Bone marrow (tissue), 2 donors: ENCODE measurements at places on chromosomes 6 and 20.

DNA sequence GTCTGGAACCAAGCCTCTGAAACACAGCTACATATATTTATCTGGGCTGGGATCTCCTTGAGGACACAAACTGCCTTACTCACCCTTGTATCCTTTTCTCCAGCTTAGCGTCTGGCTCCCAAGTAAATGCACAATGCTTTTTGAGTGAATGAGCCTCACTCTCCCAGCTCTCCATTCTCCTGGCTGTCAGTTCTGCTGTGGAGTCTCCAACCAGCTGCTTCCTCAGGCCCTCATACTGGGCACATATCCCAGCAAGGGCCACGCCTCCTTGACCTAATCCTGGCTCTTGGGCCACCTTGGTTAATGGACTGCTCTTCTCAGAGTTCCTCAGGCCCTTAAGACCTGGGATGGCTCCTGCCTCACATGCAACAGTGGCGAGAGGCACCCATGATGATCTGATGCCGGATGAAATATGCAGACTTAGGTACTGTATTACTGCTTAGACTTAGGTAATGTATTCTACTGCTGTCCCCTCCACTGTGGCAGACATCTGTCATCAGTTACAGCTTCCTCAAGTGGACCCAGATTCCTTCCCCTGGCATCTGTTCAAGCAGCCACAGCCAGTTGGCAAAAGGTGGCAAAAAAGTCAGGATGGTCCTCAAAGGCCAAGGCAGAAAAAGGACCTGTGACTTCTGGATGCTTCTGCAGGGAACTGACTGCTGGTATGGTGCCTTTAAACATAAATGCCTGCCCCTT, 16.5 kb downstream of the SNHG17 start:
- no peak for DNase-seq

DNA sequence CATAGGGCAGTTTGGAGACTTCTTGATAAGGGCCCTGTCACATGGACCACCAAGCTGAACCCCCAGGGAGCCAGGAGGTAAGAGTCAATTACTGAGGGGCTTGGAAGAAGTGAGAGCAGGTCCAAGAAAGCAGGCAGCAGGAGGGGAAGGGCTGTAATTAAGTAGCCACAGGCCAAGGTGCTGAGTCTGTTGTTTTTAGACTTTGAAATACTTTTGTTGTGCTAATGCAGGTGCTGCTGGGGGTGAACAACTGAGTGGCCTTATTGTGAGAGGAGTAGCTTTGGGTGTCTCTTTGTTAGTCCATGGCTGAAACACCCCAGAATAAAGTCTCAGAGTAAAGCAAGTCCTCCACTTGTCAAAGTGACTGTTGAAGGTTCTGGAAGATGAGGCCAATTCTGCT, 267.0 kb upstream of the SUPT3H start:
- DNase-seq = no peak

- no peak for DNase-seq
Observed at GRCh38 chr6:139485742-139486475, 111.5 kb upstream of the CITED2 start.

- DNase-seq = no peak
Observed at GRCh38 chr6:148840256-148840655, 93.4 kb downstream of the UST start.

DNA sequence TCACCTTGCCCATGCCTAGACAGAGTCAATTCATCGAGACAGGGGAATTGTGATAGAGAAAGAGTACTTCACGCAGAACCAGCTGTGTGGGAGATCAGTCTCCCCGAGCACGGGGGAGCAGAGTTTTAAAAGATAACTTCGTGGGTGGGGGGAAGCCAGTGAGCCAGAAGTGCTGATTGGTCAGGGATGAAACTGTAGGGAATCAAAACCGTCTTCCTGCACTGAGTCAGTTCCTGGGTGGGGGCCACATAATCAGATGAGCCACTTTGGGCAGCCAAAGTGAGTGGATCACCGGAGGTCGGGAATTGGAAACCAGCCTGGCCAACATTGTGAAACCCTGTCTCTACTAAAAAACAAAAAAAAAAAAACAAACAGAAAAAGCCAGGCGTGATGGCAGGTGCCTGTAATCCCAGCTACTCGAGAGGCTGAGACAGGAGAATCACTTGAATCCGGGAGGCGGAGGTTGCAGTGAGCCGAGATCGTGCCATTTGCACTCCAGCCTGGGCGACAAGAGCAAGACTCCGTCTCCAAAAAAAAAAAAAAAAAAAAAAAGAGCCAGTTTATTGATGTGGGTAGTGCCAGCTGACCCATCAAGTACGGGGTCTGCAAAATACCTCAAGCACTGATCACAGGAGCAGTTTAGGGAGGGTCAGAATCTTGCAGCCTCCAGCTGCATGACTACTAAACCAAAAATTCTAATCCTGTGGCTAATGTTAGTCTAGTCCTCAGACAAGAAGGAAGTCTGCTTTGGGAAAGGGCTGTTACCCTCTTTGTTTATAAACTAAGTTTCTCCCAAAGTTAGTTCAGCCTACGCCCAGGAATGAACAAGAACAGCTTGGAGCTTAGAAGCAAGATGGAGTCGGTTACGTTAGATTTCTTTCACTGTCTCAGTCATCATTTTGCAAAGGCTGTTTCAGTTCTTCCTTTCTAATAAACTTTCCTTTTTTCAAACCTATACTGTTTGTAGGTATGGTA, 3.9 kb upstream of the TRIM39 start:
- no peak for DNase-seq

DNA sequence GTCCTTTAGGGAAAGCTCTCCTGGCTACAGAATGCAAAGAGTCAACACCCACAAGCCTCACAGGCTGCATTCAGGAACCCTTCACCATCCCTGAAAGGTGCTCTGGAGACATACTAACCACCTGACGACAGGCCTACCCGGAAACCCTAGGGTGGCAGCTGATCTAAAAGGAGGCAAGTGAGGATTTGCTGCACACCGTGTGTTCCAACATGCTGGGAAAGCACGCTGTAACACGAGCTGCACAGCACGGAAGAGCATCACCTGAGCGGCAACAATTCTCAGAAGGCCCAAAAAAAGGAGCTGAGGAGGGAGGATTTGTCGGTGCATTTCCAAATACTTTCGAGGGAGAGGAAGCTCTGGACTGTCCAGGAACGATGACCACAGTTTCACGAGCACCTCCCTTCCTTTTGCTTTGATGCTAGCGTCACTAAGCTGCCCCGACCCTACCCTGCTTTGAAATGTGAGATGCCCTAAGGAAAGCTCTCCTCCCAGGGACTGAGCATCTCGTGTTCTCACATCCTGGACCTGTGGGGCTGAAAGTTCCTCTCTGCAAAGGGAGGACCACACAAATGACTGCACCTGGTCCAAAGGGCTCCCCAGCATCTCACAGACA, 87.0 kb downstream of the PPP1R3G start:
- DNase-seq = no peak

DNA sequence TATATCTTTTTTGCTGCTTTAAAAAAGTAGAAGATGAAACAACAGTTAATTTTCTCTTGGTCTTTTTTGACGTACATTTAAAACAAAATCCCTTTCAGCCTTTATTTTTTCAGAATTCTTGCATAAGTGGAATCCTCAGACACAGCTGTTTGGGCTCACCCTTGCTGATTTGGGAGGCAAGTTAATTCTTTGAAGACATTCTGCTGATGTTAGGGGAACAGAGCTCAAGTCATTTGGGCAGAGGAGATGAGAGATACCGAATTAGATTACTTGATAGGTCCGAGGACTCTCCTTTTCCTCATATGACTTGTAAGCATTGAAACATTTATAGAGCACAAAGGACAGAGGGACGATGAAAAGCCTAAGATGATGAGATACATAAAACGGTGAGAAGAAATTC, 567.9 kb upstream of the CITED2 start:
- DNase-seq = no peak

DNA sequence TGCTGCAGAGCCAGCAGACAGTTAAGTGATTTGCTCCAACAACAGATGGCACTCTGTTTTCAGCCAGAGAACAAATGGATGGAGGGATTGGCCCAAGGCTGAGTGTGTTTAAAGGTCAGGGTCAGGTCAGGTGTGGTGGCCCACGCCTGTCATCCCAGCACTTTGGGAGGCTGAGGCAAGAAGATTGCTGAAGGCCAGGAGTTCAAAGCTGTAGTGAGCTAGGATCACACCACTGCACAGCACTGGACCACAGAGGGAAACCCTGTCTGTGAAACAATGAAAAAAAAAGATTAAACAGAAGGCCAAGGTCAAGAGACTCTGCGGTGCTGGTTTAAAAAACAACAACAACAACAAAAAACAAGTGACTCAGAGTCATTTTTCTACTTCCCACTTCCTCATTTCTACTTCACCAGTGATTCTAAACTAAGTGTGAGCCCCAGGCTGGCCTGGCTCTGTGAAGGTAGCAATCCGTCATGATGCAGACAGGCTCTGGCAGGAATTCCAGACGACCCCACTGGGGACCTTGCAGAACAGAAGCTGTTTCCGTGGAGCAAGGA, 42.5 kb upstream of the ARMC2 start:
- DNase-seq = no peak

GRCh38 chr6:63058601-63059000, 152.7 kb upstream of the FKBP1C start:
- no peak for DNase-seq

DNA sequence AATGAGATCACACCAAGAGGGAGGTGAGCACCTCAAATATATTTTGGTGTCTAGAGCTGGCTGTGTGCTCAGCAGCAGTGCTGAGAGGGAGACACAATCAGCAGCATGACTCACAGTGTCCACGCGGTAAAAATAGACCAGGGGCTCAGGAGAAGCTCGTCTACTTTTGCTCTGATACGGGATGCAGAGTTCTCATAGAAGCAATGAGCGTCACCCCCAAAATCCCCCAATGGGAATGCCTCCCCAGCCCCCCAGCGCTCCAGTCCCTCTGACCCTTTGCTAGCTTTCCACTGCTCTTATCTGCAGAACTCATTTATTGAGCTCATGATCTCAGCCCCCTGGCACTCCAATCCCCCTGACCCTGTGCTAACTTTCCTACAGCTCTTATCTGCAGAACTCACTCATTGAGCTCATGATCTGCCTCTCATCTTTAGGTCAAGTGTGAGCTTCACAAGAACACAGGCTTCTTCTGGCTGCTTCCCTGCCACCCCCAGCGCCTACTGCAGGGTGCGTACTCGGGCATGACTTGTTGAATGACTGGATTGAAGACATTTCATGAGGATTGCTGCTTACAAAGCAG, 34.0 kb downstream of the SYNDIG1 start:
- no peak for DNase-seq

DNA sequence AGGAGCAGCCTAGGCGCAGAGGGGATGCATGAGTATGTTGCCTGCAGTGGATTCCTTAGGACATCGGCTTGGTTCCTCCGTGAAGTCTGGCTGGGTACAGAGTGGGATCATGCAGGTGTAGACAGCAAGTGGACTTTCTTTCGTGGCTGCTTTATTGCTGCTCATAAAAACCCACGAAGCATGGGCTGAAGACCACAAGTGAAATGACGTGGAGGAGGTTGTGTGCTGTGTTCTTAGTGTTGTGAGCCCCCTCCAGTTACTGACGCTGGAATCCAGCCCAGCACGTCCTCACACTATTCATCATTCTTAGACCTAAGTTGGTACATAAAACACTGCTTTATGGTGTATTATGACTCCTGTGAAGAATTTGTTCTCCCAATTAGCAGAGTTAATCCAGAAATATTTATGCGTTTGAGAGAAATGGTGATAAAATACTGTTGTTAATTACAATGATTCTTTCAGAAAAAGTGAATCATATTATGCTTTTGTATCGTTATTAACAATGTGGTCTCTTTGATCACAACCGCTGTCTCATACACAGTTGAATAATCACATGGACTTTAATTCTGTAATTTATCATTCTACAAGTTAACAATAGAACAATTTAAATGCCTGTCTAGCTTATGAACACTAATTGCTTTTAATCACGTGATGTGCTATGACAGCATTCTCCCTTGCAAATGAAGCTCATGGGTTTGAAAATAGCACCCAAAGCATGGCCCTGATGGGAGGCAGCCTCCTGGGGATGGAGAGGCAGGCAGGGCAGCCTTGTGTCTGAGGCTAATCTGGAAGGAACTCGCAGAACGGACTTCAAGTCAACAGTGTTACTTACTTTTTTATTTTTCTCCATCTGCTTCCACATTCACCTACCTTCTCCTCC, 233.9 kb upstream of the SYNDIG1 start:
- DNase-seq = no peak
